ENCODE measurements at places on chromosomes 12 and 14. TPM values are rescaled to one million over a fixed set of nuclear protein-coding genes. Genes with fewer than 3 reads are reported as not detected.
A peak's percentile ranks its signal among the peaks of the same experiment; 100 is the strongest.

Gene PLEKHG7
- total RNA-seq, result not detected

- H3K4me3 ChIP-seq, result no peak overlapping the region
- DNase-seq, result no peak
- no peaks in the 10 kb centered on the region for H3K4me1 ChIP-seq
- H3K36me3 ChIP-seq, result no peaks in the 10 kb centered on the region
Observed at GRCh38 chr14:69037790-69038454, 58.8 kb upstream of the ACTN1 start.

DNA sequence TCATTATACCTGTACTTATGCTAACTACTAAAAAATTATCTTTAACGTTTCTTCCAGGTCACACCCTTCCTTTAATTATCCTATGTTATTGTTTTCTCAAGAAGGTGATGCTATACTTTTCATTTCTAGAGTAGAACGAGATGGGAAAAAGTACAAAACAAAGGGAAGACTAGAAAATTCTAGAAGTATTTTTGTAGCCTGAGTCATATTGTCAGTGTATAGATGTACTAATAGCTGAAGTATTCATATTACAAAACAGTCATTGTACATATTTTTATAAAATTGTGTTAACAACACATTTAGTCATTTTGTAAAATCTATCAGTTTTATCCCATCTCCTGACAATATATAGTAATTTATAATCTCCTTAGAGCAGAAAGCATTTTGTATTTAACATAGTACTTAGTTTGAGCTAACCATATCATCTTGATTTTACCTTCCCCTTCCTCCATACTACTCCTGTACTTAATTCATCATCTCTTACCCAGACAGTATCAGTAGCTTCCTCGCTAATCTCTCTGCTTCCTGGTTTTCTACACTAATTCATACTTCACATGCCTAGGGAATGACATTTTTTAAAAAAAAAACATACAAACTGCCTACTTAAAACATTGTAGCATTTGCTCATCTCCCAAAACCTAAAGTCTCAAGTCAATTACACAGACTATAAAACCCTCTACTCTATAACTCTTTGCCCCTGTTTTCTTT is 920.9 kb downstream of the RPS29 start:
- H3K27me3 ChIP-seq, result no peaks in the 10 kb centered on the region
- no peak for DNase-seq
- H3K4me1 ChIP-seq, result no peaks in the 10 kb centered on the region
- H3K4me3 ChIP-seq, result no peak overlapping the region
- no peak overlapping the region for H3K27ac ChIP-seq

GRCh38 chr12:94144781-94145180 is 3.6 kb upstream of the PLXNC1 start:
- H3K4me3 ChIP-seq, result no peak overlapping the region
- no peaks in the 10 kb centered on the region for H3K4me1 ChIP-seq
- peaks cover 30% of the 10 kb centered on the region for H3K27me3 ChIP-seq
- H3K27ac ChIP-seq, result no peak overlapping the region

DNA sequence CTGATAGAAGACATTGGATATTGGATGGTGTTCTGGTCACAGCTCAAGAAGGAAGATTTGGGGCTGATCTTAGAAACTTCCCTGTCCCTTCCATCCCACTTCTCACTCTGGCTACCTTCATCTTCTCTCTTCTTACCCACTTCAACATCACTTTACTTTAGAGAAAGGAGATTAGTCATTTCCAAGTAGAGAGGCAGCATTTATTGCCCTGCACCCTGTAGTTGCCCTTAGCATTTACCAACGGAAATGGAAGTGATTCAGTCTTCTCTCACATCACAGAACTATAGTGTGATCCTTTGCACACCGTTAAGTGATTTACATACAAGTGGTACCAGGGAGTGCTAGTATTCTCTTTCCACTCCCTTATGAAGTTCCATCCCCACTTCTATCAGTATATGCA is 52.4 kb downstream of the PHLDA1 start:
- H3K4me3 ChIP-seq, result no peak overlapping the region
- peak overlapping the region; percentile 99 for H3K27ac ChIP-seq
- no peaks in the 10 kb centered on the region for H3K27me3 ChIP-seq
- no peak for DNase-seq
